ENCODE measurements at places on chromosomes 4 and X.

DNA sequence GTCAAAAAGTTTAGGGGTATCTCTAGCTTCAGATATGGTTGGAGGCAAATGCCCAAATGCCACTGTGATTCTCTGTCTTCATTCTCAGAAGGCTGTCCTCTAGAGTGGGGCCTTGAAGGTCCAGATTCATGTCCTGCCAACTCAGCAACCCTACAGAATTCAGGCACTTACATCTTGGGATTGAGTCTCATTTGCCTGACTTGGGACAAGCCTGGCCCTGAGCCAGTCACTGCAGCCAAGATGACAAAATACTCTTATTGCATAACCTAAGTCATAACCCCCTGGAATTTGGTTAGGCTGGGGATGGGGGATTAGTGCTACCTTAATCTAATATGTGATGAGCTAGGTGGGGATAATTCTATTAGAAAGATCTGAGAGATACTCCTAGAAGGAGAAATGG lies 100.5 kb downstream of the AREG start:
- DNase-seq = no peak

DNA sequence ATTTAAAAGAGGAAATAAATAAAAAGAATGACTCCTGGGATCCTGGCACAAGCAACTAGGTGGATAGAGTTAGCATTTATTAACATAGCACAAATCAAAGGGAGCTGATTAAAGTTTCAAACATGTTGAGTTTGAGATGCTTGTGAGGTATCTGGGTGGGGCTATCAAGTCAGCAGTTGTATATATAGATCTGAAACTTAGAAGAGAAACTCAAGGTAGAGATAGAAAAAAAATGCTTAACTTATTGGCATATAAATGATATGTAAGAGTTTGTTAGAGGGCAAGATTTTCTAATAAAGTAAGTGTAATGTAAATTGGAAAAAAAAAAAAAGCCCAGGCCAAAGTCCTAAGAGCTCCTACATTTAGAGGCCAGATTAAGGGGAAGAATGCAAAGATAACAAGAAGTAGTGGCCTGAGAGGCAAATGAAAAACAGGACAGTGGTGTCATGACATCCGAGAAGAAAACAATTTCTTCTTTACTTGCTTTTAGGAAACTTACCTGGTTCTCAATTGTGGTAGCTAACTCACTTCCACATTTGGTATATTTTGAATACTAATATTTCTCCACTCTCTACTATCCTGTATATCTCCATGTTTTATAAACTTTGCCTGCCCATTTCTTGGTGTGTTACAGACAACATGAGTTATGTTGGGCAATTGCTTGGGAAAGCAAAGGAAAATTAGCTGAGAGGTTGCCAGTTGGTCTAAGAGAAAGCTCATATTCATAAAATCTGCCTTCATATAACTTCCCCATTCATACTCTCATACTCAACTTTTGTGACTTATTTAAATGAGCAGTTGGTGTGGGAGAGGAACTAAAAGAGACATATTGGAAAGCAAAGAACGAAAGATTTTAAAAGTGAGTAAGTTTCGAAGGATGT lies 169.2 kb downstream of the PARM1 start:
- DNase-seq = no peak

DNA sequence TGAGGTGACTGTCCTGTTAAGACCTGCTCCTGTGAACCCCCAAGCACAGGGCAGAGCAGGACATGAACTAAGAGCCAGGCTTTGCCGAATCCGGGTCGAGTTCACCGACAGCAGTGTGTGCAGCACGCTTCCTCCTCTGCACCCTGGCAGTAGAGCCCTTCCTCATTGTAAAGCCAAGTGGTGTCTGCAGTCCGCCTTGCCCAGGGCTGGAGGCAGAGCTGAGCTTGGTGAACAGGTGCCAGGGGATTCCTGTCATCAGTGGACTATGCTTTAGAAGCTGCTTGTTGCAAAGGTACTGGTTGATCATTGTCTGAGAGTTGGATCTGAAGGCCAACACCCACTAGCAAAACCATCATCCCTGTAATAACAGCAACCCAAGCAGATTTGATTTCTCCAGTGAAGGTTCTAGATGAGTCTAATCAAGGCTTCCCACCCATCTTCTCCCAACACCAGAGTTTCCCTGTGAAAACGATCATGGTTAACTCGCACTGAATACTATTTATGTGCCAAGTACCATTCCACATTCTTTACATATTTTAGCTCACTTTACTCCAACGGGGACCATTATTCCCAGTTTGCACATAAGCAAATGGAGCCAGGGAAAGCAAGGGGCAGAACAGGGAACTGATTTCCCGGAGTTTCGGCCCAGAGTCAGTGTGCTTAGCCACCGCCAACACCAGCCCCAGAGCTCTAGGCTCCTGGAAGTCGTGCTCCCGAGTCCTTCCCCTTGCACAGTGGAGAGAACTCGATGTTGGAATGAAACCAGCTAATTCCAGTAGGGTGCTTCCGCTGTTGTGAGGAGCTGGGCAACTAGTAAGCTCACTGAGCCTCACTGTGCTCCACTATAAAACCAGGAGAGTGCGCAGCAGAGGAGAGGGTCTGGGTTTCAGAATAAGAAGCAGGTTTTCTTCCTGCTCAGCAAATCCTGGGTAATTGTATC lies 1.4 kb upstream of the SLC34A2 start:
- DNase-seq = peak; percentile 13

DNA sequence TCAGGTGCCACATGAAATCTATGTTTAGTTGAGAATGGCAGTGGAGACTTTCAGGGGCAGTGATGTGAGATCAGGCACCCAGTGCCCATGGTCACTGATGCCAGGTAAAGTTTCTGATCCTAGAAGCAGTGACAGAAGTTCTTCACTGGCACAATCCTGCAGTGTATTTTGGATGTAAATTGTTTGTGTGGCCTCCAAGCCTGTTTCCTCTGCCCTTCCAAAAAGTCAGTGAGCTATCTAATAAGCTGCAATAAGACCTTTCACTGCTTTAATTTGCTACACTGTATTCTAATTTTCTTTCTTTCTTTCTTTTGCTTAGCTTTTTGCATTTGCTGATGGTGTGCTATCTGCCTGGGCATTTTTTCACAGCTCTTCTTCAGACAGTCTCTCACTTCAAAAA lies 1348.6 kb downstream of the ADGRL3 start:
- no peak for DNase-seq

DNA sequence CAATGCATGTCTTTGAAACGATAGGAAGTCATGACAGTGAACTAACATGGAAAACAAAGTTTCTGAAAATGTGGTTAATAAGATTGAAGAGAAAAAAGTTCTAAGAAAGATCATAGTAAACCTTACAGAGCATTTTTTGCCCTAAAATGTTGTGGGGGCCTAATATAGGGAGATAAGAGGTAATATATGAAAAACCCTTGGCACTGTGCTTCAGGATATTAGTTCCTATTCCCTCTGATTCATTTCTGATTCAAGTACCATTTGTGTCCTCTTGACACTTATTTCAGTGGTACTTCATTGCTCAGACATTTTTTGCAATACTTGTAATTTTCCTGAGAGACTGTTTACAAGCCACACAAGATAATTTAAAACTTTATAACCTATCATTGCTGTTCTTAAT lies 35.1 kb downstream of the PAQR3 start:
- DNase-seq = no peak

- no peak for DNase-seq
These were observed 68.7 kb upstream of the TAB3 start for GRCh38 chrX:30957753-30958152.

- DNase-seq = no peak
These were observed 271.8 kb upstream of the GK2 start for GRCh38 chr4:79679859-79680258.

DNA sequence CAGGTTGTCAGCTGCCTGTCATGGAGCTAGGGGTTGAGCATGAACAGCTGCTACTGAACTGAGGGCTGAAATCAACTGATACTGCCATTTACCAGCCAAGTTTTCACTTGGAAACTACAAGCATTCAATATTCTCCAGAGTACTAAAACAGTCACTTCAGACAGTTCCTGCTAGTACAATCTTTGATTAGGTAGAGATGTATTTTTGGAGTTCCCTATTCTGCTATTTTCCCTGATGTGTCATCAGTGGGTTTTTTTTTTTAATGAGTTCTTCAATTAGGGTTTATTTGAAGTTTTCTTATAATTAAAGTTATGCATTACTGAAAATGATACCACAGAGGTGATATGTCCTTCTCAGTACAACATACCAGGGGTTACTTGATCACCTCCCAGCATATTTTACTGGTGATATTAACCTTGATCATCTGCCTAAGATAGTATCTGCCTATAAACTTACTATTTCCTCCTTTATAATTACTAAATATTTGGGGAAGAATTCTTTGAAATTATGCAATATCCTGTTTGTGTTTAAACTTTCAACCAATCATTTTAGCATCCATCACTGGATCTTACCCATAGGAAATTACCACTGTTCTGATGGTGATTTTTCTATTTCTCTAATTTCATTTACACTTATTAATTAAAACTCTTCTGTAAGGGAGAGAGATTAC lies 13.6 kb downstream of the PDCL2 start:
- no peak for DNase-seq

- DNase-seq = no peak
These were observed 42.3 kb downstream of the SPATA4 start for GRCh38 chr4:176153124-176153523.

- no peak for DNase-seq
These were observed 16.5 kb upstream of the VAMP7 start for GRCh38 chrX:155864655-155865054.

GRCh38 chr4:168908851-168909273 lies 101.2 kb downstream of the CBR4 start:
- DNase-seq = no peak

- no peak for DNase-seq
These were observed 2.1 kb upstream of the VCX3B start for GRCh38 chrX:8462488-8462887.

GRCh38 chr4:99664716-99665115 lies 7.1 kb upstream of the C4orf54 start:
- no peak for DNase-seq

DNA sequence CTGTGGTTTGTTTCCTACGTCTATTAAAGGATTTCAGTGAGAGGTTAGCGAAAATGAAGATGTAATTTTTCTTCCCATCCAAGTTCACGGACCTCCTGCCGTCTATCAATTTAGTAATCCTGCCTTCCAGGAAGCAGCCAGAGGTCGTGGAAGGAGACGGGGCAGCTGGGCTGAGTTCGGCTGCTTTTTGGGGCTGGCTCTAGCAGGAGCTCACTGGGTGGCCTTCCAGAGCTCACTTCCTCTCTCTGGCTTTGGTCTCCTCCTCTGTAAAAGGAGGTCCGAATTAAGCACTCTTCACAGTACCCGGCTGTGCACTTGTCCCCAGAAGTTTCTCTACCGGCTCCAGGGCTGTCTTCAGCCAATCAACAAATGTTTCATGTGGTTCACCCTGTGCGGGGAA lies 295.4 kb downstream of the BCOR start:
- peak; percentile 2 for DNase-seq

DNA sequence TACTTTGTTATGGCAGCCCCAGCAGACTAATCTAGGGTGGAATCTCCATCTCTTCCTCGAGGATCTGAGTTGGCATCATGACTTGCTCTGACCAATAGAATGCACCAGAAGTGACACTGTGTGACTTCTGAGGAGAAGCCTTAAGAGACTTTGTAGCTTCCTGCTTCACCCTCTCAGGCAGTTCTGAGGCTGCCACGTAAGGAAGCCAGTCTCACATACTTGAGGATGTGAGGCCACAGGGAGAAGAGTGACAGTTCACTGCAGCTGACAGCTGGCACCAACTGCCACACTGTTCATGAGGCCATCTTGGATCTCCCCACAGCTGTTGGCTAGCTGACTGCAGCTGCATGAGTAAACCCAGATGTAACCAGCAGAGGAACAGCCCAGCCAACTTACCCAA lies 29.3 kb upstream of the BCOR start:
- peak; percentile 24 for DNase-seq

DNA sequence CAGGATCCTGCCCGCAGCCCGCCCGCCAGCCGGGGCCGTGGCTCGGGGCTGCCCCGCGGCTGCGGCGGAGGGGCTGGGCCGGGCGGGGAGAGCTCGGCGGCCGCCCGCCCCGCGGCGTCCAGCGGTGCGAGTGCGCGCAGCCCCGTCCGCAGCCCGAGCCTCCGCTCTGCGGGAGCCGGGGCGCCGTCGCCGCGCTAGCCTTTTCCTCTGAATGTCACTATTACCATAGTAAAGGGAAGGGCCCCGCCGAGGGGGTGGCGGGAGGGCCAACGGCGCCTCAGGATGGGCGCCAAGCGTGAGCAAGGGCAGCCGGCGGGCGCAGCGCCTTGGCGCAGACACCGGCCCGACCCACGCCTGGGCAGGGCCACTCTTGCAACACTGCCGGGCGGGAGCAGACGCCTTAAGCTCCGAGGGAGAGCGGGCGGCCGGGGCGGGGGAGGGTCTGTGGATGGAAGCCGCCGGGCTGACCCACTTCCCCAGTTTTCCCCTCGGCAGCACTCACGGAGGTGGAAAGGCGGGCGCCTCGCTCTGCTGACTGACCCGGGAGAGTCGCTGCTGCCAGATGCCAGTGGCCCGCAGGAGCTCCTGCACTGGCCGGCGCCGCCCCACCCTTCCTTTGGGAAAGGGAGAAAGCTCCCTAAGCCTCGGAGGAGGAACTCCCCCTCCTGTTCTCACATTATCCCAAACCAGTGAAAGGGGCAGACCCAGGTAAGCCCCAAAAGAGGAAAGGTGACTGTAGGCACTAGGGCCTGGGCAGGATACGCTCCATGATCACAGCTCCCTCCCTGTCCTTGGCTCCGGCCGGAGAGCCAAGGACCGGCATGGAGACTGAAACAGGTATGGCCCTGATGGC lies 329.4 kb downstream of the HNRNPD start:
- DNase-seq = peak; percentile 95

DNA sequence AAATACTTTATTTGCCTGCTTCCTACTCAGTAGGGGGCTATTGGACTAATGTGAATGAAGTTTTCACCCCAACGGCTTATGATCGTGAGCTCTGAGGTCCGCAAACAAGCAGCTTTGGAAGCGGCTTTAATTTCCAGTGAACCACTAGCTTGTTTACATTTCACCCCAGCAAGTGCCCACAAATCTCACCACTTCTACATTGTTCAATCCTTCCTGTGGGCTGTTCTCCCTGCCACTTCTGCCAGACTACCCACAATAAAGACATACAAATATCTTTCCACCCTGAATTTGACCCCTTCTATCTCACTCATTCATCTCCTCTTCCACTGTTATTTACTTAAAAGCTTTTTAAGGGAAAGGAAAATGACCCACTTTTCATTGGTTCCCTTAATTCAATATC lies 98.0 kb downstream of the CDS1 start:
- no peak for DNase-seq

GRCh38 chr4:20493761-20494353 lies 206.4 kb upstream of the PACRGL start:
- DNase-seq = no peak

DNA sequence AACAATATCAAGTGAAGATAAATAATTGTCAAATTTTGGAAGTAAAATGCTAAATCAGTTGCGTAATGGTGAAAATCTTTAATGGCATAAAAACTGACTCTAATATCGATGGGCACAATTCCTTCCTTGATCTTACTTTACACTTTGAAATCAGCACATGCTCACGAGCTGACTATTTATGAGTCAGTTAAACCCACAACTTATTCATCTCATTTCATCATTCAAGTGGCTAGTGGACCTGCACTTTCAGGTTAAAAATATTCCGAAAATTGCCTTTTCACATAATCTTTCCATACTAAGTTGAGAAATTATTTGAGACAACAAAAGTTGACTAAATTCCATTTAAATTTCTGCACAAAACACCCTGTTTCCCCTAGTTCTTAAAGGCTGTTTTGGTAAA lies 582.1 kb upstream of the TENM3 start:
- DNase-seq = no peak

- DNase-seq = no peak
These were observed 112.9 kb downstream of the AMMECR1 start for GRCh38 chrX:110204986-110205385.

GRCh38 chr4:120524237-120524636 lies 398.3 kb downstream of the PRDM5 start:
- DNase-seq = no peak
